Coronary artery (tissue), 2 donors: ENCODE measurements at places on chromosomes 2 and 18.

DNA sequence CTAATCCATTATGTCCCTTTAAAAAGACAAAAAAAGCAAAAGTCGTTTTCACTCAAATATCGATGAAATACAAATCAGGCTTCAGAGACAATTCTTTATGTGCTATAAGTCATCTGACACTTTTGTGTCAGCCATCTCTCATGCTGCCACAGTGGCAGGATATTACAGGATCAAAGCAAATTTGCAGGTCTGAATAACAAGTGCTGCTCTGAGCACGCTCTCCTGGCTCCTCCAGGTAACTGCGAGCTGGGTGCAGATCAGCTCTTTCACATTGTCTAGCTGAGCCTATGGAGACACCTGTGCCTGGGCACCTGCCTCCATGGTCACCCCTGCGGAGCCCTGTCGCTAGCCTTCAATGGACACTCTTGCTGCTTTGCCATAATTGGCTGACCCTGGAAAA, 250.2 kb upstream of the RAB12 start:
- peak; percentile 47 for DNase-seq

- no peak for DNase-seq
These were observed 373.4 kb downstream of the NCKAP5 start for GRCh38 chr2:133194777-133195335.

DNA sequence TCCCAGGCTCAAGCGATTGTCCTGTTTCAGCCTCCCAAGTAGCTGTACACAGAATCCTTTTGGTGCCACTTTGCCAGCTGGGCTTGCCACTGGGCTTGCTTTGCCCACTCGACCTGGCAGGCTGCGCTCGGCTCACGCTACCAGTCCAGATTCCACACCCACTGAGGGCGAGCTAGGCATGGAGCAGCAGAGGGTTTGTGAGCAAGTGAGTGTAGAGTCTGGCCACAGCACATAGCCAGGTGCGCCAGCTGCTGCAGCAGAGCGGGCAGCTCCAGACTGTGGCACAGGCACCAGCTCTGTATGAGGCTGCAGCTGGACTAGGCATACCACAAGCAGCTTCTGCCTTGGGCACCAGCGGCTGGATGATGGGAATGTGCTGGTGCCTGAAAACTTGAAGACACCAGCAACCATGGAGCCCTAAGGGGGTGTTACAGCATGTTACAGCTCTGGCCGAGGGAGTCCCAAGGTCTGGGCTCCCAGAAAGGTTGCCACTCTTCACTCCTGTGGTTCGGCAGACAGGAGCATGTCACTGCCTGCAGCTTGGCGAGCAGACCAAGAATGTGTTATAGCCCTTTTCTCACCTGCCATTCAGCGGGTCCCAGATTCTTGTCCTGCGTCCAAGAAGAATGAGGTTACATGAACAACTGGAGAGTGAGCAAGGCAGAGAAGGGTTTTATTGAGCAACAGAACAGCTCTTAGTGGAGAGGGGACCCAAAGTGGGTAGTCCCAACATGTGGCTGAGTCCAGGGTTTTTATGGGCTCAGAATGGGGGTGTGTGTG, 12.9 kb downstream of the SMARCAL1 start:
- no peak for DNase-seq

DNA sequence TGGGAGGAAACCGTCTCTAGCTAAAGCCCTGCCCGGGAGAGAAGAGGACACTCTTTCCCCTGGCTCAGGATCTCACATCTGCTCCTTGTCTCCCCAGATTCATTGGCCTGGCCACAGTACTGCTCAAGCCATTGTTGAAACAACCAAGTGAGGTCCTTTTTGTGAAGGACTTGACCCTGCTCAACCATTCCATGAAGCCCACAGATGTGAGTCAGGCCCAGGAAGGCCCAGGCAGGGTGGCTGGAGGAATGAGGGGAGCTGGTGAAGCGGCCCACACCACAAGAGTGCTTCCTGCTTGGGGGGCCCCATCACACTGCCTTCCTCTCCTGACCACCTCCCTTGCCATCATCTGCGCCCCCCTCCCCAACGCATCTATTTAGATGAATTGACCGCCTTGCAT, 5.1 kb downstream of the FER1L5 start:
- no peak for DNase-seq

DNA sequence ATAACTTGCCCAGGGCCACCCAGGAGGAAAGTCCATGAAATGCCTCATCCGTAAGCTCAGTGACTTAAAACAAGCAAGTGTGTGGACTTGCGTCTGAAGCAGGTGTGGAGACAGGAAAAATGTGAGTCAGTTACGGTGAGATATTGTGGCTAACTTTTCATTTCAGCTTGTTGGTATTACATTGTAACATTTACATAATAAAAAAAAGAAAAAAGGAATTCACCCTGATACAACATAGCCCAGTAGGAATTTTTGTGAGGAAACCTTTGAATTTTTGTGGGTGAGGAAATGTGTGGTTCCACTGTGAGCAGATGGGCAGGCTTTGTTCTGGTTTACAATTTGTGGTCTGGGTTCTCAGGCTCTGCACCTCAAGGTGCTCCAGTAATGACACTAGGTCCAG, 33.7 kb upstream of the LYPD6B start:
- DNase-seq: no peak

- DNase-seq: no peak
These were observed 57.9 kb downstream of the SPIRE1 start for GRCh38 chr18:12599966-12600365.

- DNase-seq: no peak
These were observed 69.1 kb upstream of the ZNF516 start for GRCh38 chr18:76564117-76564516.

DNA sequence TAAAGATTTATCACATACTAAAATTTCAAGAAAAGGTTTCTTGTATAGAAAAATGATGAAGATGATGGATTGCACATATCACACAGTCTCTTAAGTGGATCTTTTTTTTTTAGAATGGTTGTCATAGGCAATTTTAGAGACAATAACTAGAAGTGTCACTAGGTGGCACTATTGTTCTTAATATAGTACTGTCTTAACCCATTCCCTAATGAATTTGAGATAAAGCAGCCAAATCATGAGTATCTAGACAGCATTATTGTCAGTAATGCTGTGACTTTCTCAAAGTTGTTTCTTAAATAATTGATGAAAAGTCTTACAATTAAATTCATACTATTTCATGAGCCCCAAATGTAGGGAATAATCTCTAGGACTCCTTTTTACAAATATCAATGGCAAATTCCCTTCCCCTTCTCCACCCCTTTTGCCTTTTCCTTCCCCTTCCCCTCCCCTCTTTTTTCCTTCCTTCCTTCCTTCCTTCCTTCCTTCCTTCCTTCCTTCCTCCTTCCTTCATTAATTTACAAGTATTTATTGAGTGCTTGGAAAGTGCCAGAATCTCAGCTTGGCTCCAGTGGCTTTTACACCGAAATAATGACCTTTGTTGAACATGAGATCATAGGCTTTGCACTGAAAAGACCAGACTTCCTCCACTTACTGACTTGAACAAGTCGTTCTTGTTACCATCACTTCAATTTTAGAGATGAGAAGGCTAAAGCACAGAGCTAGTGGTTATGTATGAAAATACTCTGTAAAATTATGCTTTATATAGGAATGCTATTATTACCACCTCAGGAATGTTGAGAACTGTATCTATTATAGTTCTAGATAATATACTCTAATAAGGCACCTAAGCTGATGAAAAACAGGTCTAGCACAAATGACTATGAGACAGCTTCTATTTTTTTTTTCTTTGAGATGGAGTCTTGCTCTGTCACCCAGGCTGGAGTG, 19.8 kb downstream of the MYL12B start:
- no peak for DNase-seq

DNA sequence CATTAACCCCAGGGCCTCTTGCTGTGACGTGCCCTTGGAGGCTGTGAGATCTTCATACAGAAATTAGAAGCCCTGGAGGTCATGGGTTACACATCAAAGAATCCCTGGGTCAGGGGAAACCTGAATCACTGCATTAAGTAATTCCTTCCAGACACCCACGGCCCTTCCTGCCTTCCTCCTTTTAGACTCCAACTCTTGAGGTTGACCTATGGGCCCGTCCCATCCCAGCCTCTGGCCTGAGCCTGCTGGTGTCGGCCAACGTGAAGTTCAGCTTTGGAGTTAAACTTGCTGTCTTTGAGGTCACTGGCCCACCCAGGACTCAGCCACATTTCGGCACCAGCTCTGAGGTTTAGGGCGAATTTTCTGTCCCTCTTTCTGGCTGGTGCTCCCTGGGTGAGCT, 198.3 kb downstream of the ACKR3 start:
- DNase-seq: no peak

- DNase-seq: no peak
These were observed 42.8 kb upstream of the PCBP1 start for GRCh38 chr2:70044290-70045040.

GRCh38 chr2:151350579-151351195, 6.7 kb upstream of the TNFAIP6 start:
- DNase-seq: no peak

DNA sequence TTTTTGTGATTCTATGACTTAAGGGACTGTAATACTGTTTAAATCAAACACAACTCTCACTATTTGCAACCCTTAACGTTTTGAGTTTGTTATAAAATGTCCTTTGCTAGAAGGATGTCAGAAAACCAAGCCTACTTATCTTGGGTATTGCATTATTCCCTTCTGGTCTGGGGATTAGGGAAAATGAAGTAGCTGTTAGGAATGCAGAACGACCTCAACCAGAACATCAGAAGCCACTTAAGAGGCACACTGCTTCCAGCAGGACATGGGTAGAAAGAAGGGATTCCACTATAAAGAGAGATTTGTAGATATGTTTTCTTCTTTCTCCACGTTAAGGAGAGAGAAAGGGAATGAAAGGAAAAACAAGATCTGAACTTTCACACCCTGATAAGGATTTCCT, 101.2 kb downstream of the SETBP1 start:
- no peak for DNase-seq

DNA sequence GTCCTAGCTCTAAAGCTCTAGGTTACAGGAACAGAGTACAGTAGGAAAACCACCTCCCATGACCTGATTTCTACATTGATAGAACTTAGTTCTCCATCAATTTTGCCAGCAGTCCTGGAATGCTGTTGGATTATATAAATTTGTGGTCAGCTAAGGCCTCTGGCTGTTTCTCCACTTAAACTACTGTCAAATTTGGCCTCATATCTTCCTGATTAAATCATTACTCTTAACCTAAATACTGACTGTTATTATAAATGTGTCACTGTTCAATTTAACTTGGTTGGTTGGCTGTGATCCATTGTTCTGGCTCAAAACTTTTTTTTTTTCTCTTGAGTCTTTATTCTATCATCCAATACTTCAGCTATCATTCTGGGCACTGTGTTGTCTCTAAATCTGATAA, 71.2 kb downstream of the TGFA start:
- no peak for DNase-seq

DNA sequence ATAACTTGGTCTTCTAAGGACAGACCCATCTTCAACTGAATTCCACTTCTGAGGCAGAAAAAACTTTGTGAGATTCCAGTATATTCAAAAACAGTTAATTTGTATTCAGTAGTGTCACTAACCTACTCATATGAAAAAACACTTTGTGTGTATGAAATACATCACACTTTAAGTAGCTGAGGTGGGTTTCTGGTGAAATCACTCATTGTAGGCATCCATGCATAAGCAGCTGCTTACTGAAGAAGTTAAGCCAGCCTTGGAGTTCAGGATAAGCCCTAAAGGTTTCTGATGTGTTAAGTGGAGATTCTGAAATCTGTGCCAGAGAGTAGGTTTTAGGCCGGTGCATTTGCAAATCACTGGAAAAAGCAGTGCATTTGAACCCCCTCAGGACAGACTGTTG, 128.2 kb downstream of the BCL2 start:
- DNase-seq: no peak

GRCh38 chr2:237591141-237591881, 777 bp upstream of the RAB17 start:
- no peak for DNase-seq

DNA sequence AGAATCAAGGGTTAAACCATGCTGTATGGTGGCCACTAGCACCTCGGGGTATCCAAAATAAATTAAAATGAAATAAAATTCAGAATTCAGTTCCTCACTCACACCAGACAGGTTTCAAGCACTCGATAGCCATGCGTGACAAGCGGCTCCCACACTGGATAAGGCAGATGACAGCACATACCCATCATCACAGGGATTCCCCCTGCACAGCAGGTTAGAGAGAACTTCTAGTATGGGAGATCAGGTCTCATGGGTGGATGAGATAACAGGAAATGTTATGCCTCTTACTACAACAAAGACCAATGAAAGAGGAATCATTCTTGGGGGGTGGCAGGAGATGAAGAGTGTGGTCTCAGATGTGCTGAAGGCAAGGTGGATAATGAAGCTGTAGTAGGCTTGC, 121.9 kb upstream of the ACAA2 start:
- DNase-seq: no peak

DNA sequence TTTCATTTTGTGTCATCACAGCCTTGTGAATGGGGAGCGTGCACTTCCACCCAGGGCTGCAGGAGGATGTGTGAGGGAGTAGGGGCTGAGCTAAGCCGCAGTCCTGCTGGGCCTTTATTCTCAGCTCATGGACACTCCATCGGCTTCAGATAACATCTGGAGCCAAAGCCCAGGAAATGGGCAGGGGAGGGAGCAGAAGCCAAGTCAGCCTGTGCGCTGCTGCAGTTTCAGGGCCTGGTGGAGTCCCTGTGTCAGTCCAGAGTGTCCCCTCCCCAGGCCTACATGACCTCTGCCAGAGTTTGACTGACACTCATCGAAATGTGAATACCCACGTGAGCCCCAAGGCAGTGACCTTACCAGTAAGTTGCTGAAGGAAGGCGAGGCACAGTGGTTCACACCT, 242.2 kb downstream of the LOXHD1 start:
- DNase-seq: no peak

DNA sequence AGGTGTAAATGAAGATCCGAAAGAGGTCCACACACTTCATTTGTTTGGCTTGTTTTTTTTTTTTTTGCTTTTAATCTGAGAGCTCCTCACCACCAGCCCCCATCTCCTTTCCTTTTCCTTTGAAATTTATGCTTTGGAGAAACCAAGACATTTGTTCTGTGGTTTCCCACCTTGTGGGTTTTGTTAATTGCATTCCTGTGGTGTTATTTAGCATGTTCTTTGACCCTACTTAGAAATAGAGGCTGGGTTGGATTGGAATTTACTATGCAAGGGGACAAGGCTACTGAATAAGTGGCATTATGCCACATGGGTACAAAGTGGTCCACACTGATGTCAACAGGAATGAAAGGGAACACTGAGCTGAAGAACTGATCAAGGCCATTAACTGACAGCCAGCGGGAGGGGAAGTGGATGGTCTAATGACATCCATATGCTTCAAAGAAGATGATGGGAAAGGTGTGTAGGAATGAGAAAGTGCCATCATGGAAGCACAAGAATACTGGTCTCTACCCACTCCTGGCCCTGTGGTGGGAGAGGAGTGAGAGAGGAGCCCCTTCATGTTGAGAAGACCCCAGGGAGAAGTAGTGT, 8.9 kb downstream of the CCL20 start:
- no peak for DNase-seq

DNA sequence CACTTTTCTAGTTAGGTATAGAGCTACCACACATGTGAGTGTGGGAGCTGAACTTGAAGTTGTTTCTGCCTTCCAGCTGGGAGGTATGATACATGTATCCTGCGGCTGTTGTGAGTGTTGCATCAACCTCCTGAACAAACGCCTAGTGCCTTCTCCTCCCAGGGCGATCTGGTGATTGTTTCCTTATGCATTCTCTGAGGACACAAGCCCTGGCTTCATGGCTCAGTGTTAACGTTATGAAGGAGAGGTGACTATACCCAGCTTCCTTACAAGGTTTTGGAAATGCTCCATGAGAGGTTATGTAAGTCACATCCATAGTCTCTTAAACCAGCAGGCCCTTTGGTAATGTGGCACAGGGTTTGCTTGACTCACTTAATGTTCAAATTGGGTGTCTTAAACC, 64.9 kb downstream of the SPRED2 start:
- no peak for DNase-seq

GRCh38 chr2:217886720-217887309, 116.0 kb downstream of the TNS1 start:
- DNase-seq: no peak

GRCh38 chr2:178008636-178009289, 63.8 kb downstream of the PDE11A start:
- no peak for DNase-seq
